ENCODE measurements at places on chromosomes 7 and 10.

DNA sequence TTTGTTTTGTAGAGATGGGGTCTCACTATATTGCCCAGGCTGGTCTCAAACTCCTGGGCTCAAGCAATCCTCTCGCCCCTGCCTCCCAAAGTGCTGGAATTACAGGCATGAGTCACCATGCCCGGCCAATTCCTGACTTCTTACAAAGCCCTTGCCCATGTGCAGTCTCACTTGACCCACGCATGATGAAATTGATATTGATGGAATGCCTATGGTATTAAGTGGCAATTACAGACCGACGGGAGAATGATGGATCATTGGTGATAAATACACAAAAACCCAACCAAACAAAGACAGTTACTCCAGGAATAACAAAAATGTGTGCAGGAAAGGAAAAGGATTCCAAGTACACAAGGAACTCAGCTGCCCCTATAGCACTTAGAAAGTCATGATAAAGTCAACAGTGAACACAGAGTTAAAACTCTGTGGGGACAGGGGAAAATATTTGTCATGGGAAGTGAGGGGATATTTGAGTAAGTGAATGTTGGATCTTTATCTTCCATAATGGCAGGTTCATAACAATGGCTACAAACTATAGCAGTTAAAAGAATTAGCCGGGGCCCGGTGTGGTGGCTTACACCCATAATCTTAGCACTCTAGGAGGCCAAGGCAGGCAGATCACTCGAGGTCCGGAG lies 21.6 kb downstream of the HIP1 start:
- peak; percentile 63 for DNase-seq

DNA sequence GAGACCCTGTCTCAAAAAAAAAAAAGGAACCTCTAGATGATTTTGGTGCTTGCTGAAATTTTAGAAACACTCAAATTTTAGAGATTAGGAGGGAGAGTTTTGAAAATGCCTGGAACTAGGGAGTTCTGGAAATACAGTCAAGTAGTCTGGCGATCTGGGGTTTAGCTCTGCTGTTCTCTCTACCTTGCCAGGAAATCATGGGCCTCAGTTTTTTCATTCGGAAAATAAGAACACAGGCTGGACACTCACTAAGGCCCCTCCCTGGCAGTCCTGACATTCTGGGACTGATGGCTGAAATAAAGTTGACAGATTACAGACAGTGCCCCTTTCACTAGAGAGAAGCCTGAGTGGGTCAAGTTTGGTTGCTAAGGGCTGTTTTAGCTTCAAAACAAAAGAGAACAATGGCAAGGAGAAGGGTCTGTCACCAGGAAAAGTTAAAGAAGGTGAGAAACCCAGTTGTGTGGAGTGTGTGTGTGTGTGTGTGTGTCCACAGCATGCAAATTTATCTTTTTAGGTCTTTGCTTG lies 25.0 kb upstream of the CALN1 start:
- no peak for DNase-seq

DNA sequence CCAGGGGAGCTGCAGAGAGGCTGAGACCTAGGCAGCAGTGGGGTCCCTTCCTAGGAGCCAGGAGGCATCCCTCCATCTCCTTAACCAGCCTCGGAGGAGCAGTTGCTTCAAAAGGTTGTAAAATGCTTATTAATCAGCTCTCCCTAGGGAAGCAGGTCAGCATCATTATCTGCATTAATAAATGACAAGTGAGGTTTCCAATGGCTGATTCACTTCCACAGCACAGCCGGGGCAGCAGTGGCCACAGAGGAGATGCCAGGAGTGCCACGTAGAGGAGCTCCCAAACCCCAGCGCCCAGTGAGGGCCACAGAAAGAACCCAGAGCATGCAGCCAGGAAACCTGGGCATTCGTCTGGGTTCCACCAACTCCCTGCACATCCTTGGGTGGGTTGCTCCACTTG lies 8.2 kb upstream of the NPFFR1 start:
- peak; percentile 77 for DNase-seq

GRCh38 chr7:136693166-136694119 lies 175.0 kb upstream of the CHRM2 start:
- DNase-seq: no peak

- DNase-seq: peak; percentile 70
Measured at GRCh38 chr7:116138202-116138801, 72.0 kb upstream of the TES start.

GRCh38 chr10:123562387-123562786 lies 103.8 kb upstream of the GPR26 start:
- no peak for DNase-seq

- DNase-seq: no peak
Measured at GRCh38 chr10:11435581-11435981, 175.9 kb downstream of the USP6NL start.

GRCh38 chr10:130340816-130341215 lies 204.6 kb downstream of the GLRX3 start:
- no peak for DNase-seq

DNA sequence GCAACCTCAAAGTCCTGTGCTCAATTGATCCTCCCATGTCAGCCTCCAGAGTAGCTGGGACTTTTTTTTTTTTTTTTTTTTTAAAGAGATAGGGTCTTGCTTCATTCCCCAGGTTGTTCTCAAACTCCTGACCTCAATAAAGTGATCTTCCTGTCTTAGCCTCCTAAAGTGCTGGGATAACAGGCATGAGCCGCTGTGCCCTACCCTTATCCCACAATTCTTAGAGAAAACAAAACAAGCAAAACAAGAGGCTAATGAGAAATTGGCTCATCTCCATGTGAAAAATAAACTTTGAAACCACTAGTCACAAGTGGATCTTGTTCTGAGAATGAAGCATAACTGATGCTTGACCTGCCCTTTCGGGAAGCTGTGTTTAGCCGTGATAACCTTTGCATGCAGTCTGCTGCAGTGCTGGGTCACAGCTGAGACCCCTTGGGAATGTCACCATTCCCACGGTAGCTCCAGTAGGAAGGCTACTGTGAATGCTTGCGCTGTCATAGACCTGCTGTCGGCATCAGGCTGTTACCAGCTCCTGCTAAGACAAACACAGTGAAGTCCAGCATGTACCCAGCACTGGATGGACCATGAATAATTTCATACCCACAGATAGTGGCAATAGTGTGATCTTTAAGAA lies 290.7 kb upstream of the KIAA1217 start:
- no peak for DNase-seq

DNA sequence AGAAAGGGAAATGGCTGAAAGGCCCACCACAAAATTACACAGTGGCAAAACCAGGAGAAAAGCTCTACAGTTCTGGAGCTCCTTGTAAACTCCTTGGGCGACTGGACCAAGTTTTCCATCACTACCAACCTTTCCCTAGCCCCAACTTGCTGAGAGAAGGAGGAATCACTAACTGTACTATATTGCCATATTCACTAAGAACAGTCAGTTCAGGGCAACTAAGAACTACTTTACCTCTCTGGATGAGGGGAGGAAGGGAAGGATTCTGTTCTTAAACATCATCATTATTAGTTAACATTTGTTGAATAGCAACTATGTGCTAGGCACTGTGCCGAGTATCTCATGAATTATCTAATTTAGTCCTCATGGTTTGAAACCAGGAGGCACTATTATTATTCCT lies 98.1 kb upstream of the SVIL start:
- no peak for DNase-seq

- DNase-seq: no peak
Measured at GRCh38 chr7:149188637-149189259, 6.6 kb upstream of the ZNF282 start.

GRCh38 chr7:113202284-113202683 lies 83.9 kb upstream of the SMIM30 start:
- no peak for DNase-seq
